ENCODE measurements at places on chromosomes 16 and 17.

GRCh38 chr17:49687878-49688491, 10.1 kb upstream of the SPOP start:
- no peak for DNase-seq

- DNase-seq, result no peak
Observed at GRCh38 chr17:75864448-75864871, 9.3 kb upstream of the WBP2 start.

- no peak for DNase-seq
Observed at GRCh38 chr16:54282202-54282927, 4.2 kb downstream of the IRX3 start.

GRCh38 chr17:1186214-1186820, 6.5 kb upstream of the ABR start:
- DNase-seq, result no peak

DNA sequence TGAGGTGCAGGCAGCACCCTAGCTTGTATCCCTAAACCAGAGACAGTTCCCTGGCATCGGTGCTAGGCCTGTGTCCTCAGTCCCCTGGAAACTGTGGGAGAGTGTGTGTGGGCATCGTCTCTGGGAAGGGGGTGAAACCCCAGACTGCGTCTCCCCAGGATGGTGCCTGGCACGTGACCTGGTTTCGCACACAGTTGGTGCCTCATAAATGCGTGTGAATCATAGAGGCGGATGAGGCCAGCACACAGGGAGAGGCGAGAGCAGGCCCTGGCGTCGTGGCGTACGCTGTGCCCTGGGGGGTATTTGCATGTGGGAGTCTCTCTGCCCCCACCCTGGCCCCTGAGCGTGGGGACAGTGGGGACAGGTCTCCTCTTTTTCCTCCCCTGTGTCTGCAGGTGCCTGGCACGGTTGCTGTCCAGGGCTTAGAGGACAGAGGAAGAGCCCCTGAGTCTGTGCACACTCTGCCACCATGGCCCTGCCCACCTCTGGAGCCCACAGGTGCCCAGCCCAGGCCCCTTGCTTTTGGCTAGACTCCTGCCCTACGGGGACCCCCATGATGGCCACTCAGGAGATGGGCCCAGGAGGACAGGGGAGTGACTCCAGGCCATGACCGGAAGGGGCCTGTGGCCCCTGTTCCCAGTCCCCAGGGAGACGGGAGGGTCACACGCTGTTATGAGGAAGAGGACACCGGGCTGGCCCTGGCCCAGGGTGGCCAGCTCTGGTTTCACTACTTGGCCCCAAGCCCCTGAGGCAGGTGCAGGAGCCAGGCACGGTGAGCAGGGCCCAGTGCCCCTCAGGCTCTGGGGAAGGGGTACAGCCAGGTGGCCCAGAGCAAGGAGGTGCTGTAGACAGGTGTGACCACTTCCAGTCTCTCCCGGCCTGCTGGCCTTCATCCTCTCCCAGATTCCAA, 1.3 kb upstream of the FSCN2 start:
- DNase-seq, result no peak

DNA sequence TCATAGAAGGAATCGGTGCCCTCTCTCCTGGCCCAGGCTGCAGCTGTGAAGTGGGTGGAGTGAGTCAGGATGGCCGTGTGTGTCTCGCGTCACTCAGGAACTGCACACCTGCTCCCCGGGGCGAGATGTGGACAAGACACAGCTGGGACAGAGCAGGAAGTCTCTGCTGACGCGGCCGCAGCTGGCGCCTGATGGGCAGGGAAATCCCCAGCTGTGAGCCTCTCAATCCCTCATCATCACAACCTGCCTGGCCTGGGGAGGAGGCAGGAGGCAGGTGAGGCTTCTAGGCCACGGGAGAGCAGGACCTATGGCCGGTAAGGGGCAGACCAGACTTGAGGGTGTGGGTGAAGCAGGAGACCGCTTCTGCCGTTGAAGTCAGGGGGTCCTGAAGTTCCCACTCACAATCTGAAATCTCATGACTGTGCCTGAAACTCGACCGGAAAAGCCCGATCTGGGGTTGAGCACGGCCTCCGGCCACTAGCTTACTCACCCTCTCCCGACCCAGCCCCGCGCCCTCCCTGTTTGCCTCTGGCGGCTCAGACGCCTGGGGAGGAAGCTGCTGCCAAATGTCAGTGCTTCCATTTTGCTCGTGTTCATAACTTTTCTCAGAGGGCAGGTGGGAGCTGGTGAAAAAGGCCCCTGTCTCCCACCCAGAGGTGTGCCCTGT, 1.1 kb upstream of the TRPV3 start:
- DNase-seq, result peak; percentile 31

GRCh38 chr16:82582975-82583374, 43.8 kb upstream of the CDH13 start:
- no peak for DNase-seq

- no peak for DNase-seq
Observed at GRCh38 chr17:7654832-7655540, 4.3 kb downstream of the ATP1B2 start.
